Smooth muscle cell of the coronary artery (primary cell): ENCODE measurements at places on chromosomes 5 and 9. TPM values are rescaled to one million over a fixed set of nuclear protein-coding genes. Genes with fewer than 3 reads are reported as not detected.

The NSMF gene
- 9.6 and 18.9 TPM in 2 replicates for total RNA-seq

The IL6ST gene
- total RNA-seq: 452 and 1,430 TPM in 2 replicates

The IL4 gene
- not detected in 2 replicates for total RNA-seq

The FAM163B gene
- total RNA-seq: not detected in 2 replicates

The MARCOL gene
- not detected in 2 replicates for total RNA-seq

The KIF4B gene
- total RNA-seq: not detected in 2 replicates

The PCDHGA11 gene
- total RNA-seq: 4.7 and 7.1 TPM in 2 replicates

The SPINK7 gene
- total RNA-seq: not detected in 2 replicates

The HTR4 gene
- 0.08 TPM in 1 of 2 replicates, not detected in the other for total RNA-seq

The LCN10 gene
- not detected in 2 replicates for total RNA-seq

The ZFP2 gene
- 0.60 and 2.7 TPM in 2 replicates for total RNA-seq

The PCDHGA10 gene
- total RNA-seq: 2.6 and 4.2 TPM in 2 replicates
